ENCODE measurements at places on chromosomes 16 and 17.

- DNase-seq = no peak
These were observed 31.2 kb upstream of the HAPSTR1 start for GRCh38 chr16:9060225-9060624.

GRCh38 chr17:16910341-16910740 is 61.6 kb downstream of the TNFRSF13B start:
- DNase-seq = no peak

DNA sequence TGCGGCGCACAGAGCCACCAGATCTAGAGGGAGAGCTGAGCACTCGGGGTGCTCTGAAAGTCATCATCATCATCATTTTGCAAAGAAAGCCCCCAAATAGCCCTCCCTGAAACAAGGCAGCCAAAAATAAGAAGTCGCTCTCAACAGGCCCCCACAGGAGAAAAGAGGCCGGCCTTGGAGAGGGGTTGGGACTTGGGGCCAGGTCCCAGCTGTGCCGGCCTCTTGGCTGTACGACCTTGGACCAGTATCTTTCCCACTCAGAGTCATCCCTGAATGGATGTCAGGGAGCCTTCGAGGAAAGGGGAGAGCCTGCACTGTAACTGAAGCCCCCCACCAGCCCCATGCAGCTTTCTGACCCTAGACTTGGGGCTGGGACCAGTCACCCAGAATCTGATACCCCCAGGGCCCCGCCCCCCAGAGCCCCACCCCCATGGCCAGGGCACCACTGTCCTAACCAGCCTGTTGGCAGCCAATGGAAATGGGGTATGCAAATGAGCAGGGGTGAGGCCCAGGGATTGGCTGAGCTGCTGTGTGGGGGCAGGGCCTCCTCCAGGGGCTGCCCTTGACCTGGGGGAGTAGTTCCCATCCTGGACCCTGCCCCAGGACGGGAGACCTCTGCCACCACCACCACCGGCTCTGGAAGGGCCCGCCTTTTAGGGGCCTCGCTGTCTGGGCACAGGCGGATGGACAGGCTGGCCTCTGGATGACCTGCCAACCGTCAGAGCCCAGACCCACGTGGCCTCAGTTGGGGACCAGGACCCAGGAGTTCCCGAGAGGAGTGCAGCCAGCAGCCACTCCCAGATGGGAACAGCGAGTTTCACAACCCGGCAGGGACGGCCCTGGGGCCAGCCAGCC is 15.4 kb downstream of the ZFPM1 start:
- DNase-seq = no peak

- DNase-seq = no peak
These were observed 388.7 kb upstream of the PMFBP1 start for GRCh38 chr16:72560617-72561016.

DNA sequence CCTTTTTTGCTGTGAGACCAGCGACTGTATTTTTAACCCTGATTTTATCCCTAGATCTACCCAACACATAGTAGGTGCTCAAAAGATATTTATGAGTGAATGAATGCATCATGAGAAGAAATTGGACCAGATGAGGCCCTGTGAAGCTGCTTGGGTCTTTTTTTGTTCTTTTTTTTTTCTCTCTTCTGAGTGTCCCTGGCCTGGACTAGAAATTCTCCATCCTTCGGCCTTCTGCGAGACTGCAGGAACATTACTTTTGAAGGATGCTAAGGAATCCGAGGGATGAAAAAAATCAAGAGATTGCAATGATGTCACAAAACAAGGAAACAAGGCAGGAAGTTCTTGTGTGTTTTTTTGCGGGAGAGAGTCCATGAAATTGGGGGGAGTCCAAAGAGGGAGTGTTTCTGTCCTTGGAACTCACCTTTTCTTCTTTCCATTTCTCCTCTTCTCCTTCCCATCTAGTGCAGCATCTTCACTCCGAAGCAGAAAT is 560 bp upstream of the RUSF1 start:
- no peak for DNase-seq

DNA sequence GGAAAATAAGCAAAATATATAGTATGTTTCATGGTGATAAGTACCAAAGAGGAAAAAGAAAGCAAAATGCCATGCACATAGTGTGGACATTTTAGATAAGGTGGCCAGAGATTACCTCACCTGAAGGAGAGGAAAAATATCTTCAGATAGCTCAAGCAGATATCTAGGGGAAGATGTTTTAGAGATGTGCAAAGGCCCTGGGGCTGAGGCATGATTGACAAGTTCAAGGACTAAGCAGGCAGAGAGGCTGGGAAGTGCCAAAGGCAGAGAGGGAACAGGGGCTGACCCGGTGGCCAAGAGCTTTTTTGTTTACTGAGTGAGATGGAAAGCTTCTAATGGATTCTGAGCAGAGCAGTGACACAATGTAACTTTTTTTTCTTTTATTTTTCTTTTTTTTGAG is 4.4 kb upstream of the MT4 start:
- DNase-seq = no peak

- peak; percentile 72 for DNase-seq
These were observed 36.1 kb downstream of the KCNJ2 start for GRCh38 chr17:70205401-70205800.

DNA sequence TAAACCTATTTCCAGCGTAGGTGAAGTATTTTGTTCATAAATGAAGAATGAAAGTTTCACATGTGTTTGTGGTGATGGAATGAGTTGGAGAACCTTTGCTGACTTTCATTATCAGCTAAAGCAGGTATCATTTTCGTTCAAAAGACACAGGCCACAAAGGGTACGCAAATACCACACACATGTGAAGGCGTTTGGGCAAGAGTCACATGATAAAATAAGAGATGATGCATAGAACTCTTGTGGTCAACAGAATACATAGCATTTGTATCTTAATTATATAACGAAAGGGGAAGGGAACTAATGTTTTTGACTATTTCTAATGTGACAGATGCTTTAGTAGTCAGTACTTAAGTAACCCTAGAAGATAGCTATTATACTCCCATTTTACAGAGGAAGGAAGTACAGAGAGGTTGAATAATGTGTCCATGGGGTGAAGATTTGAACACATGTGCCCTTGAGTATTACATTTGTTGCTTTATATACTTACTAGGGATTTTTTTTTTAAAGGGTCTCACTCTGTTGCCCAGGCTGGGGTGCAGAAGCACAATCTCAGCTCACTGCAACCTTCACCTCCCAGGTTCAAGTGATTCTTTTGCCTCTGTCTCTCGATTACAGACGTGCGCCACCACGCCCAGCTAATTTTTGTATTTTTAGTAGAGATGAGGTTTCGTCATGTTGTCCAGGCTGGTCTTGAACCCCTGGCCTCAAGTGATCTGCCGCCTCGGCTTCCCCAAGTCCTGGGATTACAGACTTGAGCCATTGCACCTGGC is 4.8 kb downstream of the RPA1 start:
- no peak for DNase-seq

- peak; percentile 49 for DNase-seq
These were observed 119.0 kb downstream of the SNX29 start for GRCh38 chr16:12095275-12096156.

DNA sequence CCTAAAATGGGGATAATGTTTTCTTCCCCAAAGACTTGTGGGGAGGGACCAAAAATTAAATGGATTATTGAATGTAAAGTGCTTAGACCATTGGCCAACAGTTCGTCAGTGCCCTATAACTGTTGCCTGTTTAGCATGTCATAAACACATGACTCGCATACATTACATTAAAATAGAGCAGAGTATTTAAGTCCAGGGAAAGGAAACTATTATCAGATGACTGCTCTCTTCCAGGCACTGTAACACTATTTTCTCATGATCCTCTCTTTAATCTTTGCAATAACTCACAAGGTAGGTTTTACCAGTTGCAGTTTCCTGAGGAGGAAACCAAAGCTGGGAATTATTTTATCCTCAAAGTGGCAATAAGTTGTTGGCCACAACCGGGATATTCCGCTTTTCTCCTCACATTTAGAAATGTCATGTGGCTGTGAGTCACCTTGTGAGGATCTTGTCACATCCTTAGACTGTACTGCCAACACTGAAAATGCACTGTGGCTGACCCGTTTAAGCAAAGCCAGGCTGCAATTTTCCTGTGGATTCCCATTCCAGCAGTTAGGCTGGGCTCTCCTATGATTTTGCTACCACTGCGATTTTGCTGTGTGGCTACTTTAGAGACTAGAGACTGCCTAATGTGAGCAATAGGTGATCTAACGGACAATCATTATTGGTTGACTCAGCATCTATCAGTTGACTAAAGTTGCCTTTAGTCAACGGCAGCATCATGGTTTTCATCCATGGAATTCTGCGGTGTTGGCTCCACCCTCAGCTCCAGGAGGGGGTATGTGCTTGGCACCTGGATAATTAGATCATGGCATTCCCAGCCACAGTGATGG is 58.3 kb upstream of the DHX40 start:
- no peak for DNase-seq

- no peak for DNase-seq
These were observed 37.3 kb downstream of the MMP15 start for GRCh38 chr16:58062821-58063220.

DNA sequence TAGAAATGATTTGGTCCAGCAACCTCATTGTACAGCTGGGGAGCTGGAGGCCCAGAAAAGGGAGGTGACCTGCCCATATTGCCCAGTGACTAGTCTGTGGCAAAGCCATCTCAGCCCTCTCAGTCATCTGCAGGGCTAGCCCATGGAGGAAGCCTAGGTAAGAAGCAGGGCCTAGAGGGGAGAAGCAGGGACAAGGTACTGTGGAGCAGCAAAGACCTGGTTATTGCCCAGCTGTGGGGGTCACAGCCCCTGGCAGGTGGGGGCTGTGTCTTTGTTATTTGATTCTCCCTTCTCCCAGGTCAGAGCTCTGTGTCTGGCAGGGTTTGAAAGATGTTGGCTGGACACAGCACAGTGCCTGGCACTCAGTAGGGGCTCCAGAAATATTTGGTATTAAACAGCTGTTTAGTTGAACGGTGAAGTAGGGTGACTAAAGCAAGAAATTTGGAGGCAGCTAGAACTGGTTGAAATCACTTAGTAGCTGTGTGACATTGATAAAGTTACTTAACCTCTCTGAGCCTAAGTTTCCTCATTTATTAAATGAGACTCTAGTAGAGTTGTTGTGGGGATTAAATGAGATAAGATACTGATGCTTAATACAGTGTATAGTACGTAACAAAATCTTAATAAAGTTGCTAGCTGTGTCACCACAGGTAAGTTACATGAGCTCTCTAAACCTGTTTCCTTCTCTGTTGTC is 17.3 kb downstream of the CCR7 start:
- no peak for DNase-seq

GRCh38 chr17:37789771-37790541 is 45.1 kb upstream of the HNF1B start:
- no peak for DNase-seq

- no peak for DNase-seq
These were observed 139.0 kb upstream of the PLCG2 start for GRCh38 chr16:81639931-81640680.

Measured in HL-60 (cell line).